ENCODE measurements at places on chromosomes 2 and 18.

- no peak overlapping the region for H3K27ac ChIP-seq
- no peaks in the 10 kb centered on the region for H3K27me3 ChIP-seq
- H3K4me3 ChIP-seq: no peak overlapping the region
- H3K36me3 ChIP-seq: no peaks in the 10 kb centered on the region
These were observed 139.0 kb downstream of the ANTXR1 start for GRCh38 chr2:69151931-69152330.

- H3K4me1 ChIP-seq: no peaks in the 10 kb centered on the region
- DNase-seq: no peak
- H3K27ac ChIP-seq: no peak overlapping the region
- no peak overlapping the region for H3K4me3 ChIP-seq
- no peaks in the 10 kb centered on the region for H3K36me3 ChIP-seq
These were observed 1.2 kb upstream of the GRB14 start for GRCh38 chr2:164622338-164623106.

- no peaks in the 10 kb centered on the region for H3K4me1 ChIP-seq
- no peak overlapping the region for H3K4me3 ChIP-seq
- no peak for DNase-seq
- H3K36me3 ChIP-seq: no peaks in the 10 kb centered on the region
- H3K27me3 ChIP-seq: no peaks in the 10 kb centered on the region
These were observed 251.1 kb downstream of the NCKAP5 start for GRCh38 chr2:133317178-133317577.

DNA sequence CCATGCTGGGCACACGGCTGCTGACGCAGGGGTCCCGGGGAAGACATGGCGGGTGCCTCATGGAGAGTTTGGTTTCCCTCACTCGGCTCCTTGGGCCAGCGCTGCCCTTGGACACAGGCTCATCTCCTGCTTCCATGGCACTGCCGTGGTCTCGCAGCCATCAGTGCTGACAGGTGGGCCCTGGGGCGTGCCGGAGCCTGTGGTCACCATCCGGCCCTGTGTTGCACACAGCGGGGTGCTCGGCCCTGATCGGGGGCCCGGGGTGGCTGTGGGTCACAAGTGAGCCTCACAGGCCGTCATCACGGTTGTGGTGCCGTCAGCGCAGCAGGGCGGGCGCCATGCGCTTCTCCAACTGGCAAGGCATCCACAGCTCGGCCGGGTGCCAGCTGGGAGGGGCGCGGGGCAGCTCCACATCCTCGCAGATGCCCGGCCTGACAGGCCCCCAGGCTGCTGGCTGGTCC is 582 bp downstream of the RTP5 start:
- DNase-seq: no peak
- H3K4me1 ChIP-seq: no peaks in the 10 kb centered on the region
- no peak overlapping the region for H3K27ac ChIP-seq
- H3K36me3 ChIP-seq: no peaks in the 10 kb centered on the region

GRCh38 chr18:58934356-58934755 is 69.7 kb downstream of the ZNF532 start:
- H3K27me3 ChIP-seq: no peaks in the 10 kb centered on the region
- H3K27ac ChIP-seq: no peak overlapping the region
- no peak overlapping the region for H3K4me3 ChIP-seq
- DNase-seq: no peak

DNA sequence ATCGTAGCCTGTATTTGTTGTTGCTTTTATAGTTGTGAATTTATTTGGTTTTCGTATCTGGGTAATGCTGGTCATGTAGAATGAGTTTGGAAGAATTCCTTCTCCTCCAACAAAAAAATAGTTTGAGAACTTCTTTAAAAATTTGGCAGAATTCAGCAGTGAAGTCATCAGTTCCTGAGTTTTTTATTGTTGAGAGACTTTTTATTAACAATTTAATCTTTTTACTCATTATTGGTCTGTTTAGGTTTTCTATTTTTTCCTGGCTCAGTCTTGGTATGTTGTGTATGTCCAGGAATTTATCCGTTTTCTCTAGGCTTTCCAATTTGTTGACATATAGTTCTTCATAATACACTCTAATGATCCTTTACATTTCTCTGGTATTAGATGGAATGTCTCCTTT is 1613.3 kb upstream of the PIK3C3 start:
- no peak overlapping the region for H3K4me3 ChIP-seq
- no peaks in the 10 kb centered on the region for H3K27me3 ChIP-seq
- no peak overlapping the region for H3K27ac ChIP-seq
- no peaks in the 10 kb centered on the region for H3K36me3 ChIP-seq
- DNase-seq: no peak

GRCh38 chr2:128284037-128284441 is 34.6 kb downstream of the HS6ST1 start:
- H3K27ac ChIP-seq: no peak overlapping the region
- peaks cover 36% of the 10 kb centered on the region for H3K4me1 ChIP-seq
- H3K27me3 ChIP-seq: no peaks in the 10 kb centered on the region
- DNase-seq: no peak
- H3K36me3 ChIP-seq: no peaks in the 10 kb centered on the region
- no peak overlapping the region for H3K4me3 ChIP-seq

DNA sequence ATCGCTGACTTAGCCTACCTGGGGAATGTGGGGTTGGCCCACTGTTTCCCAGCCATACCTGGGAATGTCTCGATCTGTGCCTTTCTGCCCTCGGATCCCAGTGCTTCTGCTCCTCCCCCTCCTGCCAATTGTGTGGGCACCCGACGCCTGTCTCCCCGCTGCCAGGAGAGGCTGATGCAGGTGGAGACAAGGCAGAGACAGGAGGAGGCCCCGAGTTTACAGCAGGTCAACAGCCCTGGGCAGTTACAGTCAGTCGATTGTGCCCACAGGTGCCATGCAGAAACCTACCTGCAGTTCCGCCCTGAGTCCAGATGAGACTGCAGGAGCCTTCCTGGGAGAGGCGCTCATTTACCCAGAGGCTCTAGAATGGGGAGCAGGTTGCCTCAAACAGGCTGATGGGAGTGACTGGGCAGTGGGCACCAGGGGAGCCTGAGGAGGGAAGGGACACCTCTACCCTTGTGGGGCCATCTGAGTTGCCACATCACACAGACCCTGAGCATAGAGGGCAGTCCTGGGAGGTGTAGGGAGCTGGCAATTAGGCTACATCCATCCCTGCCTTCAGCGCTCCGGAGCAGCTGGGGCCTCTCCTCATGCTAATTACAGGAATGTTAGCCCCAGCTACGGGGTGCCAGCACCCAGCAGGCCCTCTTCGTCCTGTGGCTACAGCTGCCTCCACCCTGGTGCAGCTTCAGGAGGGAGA is 300.1 kb downstream of the NDUFA10 start:
- DNase-seq: no peak
- H3K36me3 ChIP-seq: no peaks in the 10 kb centered on the region
- H3K4me1 ChIP-seq: no peaks in the 10 kb centered on the region

DNA sequence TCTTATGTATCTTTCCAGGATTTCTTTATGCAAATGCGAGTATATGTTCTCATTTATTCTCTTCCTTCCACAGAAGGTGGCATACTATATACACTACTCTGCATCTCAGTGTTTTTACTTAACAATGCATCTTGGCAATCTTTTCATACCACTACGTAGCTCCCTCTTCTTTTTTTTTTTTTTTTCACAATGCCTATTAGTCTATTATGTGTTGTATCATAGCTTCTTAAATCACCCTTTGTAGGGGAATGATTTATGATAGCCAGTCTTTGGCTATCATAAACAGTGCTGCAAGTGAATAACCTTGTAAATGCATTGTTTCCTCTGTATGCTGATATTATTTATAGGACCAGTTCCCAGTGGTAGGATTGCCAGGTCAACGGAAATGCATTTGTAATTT is 204.2 kb downstream of the BABAM2 start:
- H3K27me3 ChIP-seq: no peaks in the 10 kb centered on the region
- H3K36me3 ChIP-seq: no peaks in the 10 kb centered on the region
- no peaks in the 10 kb centered on the region for H3K4me1 ChIP-seq
- no peak overlapping the region for H3K4me3 ChIP-seq

DNA sequence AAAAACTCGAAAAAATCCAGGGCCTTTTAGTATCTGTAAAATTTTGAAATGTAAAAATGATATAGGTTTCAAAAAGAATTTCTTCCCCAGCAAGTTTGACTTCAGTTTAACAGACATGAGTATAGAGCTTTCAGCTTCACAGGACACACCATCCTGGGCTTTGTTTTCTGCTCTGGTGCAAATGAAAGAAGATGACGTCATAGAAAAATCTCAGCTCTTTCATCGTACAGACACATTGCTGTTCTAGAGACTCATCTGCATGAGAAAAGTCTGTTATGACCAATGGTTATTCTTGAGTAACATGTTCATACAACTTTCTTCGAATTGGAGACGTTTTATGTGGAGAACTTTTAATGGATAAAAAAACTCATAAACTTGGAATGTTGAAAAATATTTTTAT is 111.7 kb upstream of the DYNAP start:
- no peak overlapping the region for H3K4me3 ChIP-seq
- no peak for DNase-seq

- no peaks in the 10 kb centered on the region for H3K27me3 ChIP-seq
- no peak for DNase-seq
- no peaks in the 10 kb centered on the region for H3K36me3 ChIP-seq
- peaks cover 43% of the 10 kb centered on the region for H3K4me1 ChIP-seq
- no peak overlapping the region for H3K4me3 ChIP-seq
- H3K27ac ChIP-seq: no peak overlapping the region
These were observed 1.4 kb upstream of the RNF103 start for GRCh38 chr2:86625096-86625495.

DNA sequence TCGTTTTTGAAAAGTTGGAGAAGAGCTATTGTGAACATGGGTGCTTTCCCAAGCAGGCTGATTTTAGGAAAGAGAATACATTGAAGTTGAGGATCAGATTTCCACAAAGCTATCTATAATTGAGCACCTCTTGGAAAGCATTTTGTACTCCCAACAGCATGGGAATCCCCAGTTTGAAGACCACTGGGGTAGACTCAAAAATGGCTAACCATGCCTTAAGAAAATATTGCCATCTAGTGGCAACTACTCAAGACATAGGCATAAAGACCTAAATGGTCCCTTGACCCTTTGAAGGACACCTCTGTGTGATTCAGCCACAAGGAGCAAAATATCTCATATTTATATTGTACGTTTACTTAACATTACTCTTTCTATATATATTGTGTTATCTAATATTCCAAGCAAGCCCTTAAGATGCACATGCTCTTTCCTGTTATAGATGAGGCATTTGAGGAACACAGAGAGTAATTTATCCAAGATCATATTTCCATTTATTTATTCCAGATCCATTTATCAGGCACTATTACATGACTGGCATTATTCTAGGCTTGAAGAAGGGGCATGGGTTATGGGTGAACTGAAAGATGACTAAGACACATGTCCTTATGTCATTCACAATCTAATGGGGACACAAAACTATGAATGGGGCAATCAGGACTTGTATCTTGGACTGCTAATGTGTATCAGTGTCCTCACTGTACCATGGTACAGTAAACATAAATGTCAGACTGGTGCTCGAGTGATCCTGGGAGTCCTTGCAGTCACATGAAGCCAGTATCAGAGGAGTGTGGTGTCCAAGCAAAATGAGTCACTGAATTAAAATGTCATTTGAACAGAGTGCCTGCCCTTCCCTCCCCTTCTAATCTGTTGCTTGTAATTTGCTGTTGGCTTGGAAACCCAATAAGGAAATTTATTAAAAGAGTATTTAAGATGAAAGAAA is 121.0 kb upstream of the XPO1 start:
- no peaks in the 10 kb centered on the region for H3K4me1 ChIP-seq
- no peak overlapping the region for H3K27ac ChIP-seq
- no peak overlapping the region for H3K4me3 ChIP-seq
- no peaks in the 10 kb centered on the region for H3K27me3 ChIP-seq

DNA sequence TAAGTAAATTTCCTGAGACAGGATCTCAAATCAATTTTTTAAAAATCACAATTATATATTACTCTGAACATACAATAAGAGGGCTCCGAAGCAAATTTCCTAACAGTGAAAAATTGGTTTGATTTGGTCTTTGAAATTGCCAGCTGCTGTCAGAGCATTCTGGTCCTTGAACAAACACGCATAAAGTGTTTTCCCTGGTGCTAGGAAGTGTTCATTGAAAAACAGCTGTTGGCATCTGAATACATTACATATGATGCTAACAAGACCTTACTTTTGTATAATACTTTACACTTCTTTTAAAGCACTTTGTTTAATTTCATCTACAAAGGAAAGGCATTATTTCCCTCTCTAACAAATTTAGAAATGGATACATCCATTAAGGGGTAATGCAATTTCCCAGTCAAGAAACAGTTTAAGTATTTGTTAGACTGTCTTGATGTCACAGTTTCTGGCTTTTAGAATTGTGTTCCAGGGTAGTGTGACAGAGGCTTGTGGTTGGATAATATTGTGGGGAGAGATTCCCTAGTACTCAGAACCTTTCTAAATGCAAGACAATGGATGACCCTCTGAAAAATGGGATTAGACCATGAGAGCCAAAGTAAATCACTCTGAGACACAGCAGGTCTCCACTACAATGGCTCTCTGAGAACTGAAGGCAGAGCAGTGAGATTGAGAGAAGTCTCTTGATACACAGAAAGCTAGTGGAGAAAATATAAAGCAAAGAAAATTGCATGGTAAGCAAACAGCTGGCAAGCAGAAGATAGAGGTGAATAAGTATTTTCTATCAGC is 299.0 kb downstream of the TRIB2 start:
- no peaks in the 10 kb centered on the region for H3K4me1 ChIP-seq
- no peaks in the 10 kb centered on the region for H3K27me3 ChIP-seq
- no peak overlapping the region for H3K27ac ChIP-seq
- DNase-seq: no peak
- no peaks in the 10 kb centered on the region for H3K36me3 ChIP-seq

DNA sequence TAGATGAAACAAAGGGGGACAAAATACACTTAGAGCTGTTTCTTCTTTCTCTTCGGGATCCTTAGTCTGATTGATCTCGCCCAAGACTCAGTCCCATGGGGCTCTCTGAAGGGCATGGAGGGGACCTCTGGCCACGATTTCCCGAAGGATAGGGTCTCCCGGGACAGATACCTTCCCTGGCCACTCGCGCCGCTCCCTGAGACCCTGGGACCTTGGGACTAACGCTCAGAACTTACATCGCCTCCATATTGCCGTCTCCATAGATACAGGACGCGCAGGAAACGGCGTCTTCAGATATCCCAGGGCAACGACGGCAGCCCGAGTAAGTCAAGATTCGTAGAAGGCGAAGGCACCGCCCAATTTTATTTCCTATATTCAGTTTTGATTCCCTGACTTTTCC is at the start of gene CFAP65:
Gene CFAP65, minus strand, starts transcription at position 265 of the 400 bp plus-strand sequence. CDS start 2,468 bp downstream, outside the sequence.
- no peak within 1 kb of the TSS for H3K4me3 ChIP-seq
- no peak within 1 kb of the TSS for H3K27ac ChIP-seq
- no peaks in the 10 kb centered on the region for H3K27me3 ChIP-seq
- no peaks in the 10 kb centered on the region for H3K4me1 ChIP-seq

GRCh38 chr18:41955688-41956087 is 654 bp downstream of the PIK3C3 start:
- peak overlapping the region; percentile 88 for H3K27ac ChIP-seq
- H3K4me3 ChIP-seq: peak overlapping the region; percentile 90
- H3K27me3 ChIP-seq: no peaks in the 10 kb centered on the region
- H3K4me1 ChIP-seq: peaks cover 11% of the 10 kb centered on the region
- no peak for DNase-seq
- H3K36me3 ChIP-seq: peaks cover 31% of the 10 kb centered on the region

Measured in tibial nerve (tissue), 4 donors.